ENCODE measurements at places on chromosomes 1 and 21.

GRCh38 chr21:28333578-28334075 lies 659.0 kb downstream of the LTN1 start:
- DNase-seq, result no peak

DNA sequence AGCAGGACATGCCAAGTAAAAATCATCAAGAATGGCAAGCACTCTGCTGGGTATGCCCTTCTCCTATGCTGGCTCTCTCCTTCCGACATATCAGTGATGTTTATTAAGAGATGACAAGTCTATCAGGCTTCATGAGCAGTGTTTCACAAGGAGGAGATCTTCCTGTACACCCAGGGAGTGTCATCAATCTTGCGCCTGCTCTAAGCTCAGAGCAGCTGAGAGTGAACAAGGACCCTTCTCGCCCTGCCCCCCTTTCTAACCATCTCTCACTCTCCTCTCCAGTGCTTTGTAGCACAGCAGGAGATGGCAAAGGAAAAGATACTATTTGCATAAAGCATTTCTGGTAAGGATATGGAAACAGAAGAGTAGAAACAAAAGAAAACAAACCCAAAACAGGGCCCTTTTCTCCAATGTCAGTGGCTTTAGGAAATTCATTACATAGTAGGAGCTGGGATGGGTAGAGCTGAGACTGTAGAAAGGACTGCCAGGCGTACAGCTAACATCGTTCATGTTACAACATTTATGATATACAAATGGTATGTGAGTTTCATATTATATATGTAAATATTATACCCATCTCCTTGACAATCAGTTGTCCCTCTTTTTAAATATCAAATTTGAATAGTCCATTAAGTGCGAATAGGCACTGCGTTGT lies 201.7 kb downstream of the NUF2 start:
- no peak for DNase-seq

DNA sequence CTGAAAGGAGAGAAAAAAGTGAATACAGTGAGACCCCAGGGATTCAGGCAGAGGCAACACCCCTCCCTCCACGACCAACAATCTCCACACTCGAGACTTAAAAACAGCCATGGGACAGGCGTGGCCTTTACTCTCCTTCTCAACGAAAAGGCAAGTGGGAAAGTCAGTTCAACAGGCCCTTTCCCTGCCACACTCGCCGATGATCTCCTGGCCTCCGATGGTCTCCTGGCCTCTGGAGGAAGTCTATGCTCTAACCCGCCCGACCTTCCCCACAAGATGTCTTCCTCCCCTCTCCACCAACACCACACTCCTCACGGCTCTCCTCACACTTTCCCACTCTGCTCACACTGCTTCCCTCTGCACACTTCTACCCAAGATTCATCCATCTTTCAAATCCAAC lies 7.6 kb downstream of the PSMG1 start:
- DNase-seq, result no peak

DNA sequence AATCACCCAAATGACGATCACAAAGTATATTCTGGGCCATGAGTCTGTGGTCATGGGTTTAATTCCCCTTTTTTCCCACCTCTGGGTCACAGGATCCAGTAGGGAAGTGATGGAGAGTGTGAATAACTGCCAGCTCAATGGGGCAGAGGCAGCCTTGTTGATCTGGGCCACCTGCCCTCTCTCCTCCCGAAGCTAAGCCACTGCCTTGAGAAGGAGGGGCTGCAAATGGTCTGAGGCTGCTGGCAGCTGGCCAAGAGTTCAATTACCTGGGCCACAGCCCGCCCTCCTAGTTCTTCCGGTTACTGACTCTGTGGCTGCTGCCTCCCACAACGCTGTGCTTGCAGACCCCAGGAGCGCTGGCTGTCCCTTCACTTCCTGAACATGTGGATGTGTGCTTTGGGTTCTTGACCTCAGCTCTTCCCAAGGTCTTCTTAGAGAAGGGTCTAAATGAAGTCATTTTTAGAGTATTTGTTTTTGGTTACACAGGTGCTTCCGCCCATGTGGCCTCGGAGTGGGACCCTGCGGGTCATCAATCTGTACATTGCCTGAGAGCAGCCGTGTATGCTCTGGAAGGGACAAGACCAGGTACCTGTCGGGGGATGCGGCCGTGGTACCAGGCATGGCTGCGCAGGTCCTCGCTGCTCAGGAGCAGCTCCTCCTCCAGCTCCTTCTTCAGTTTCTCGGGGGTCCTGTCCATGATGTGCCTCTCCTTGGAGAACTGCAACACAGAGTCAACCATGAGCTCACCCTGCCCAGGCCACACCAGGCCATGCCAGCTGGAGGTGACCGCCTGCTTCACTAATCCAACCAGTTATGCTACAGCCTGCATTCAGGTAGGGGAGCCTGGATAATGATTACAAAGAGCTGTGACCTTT lies 89.7 kb downstream of the BCAR3 start:
- DNase-seq, result no peak

GRCh38 chr1:175070818-175071217 lies 3.2 kb downstream of the TNN start:
- DNase-seq, result no peak

DNA sequence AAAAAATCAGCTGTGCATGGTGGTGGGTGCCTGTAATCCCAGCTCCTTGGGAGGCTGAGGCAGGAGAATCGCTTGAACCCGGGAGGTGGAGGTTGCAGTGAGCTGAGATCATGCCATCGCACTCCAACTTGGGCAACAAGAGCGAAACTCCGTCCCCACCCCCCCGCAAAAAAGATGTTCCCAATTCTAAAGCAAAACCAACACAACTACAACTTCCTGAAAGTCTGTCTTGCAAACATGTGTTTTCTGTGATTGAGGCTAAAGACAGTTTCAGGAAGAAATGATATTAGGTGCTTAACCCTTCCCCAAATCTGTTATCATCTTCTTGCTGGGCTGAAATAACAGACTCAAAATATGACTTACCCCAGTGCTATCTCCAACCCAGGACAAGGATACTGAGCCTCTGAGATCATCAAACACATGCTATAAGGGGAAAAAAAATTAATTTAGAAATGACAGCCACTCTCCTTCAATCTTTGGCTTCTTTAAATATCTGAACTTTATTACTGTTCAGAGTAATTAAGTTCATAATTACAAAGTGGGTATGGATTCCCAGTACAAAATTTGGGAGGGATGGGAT lies 28.5 kb downstream of the SORT1 start:
- DNase-seq, result no peak

- DNase-seq, result no peak
Observed at GRCh38 chr1:112391603-112391940, 4.4 kb upstream of the CTTNBP2NL start.

DNA sequence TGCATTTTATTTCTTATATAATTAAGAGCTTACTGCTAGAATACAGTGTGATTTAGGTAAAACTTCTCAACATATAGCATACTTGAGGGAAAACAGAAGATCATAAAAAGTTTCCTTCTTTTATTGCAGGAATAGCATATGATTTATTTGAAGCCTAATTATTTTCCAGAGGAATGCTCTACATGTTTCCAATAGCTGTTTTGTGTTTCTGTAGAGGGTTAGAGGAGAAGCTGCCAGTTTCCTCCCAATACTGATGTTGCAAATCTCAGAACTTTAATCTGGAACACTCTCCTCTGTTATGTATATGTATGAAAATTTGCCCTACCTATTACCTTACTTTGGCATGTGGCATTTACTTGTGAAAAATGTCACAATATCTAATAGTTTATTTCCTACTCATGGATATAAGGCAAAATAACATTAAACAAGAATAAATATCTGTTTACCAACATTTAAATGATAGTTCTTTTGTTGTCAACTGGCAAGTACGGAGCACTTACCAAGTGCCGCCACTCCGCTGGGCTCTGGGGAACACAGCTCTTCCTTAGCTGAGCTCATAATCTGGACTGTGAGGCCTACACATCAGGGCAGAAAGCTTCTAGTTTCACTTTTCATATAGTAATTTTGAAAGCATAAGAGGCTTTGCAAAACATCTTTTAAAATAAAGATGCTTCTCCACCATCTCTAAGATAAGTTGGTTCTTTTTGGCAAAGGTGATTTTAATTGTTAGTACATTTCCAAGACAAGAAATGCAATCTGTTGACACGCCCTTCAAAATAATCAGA lies 239.8 kb upstream of the C1orf105 start:
- no peak for DNase-seq

DNA sequence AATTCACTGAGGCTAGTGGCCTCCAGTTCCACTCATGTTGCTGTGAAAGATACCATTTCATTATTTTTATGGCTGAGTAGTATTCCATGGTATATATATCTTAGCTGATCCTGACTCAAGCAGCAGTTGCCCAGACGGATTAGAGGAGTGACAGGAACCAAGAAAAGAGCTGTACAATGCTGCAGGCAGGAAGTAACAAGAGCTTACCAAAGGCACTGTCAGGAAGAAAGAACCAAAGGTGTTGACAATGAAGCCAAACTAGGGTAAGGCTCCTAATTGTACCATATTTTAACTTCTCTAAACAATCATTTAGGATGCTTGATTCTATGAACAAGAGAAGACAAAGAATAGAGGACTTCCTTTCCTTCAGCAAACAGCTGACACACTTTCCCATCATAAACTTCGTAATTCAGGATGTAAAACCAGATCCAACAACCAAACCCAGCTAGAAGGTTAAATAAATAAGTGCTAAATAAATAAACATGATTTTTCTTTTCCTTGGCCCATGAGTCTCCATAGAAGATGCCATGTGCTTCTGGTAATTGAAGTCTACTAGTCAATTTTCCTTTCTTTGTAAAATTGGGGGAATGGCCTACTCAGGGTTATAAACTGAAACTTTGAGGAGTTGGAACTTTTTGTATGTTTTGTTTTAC lies 248.2 kb upstream of the SGIP1 start:
- no peak for DNase-seq

GRCh38 chr1:169196581-169196980 lies 90.1 kb downstream of the ATP1B1 start:
- DNase-seq, result no peak

- DNase-seq, result no peak
Observed at GRCh38 chr1:59506952-59507351, 210.1 kb downstream of the FGGY start.

Data from hematopoietic multipotent progenitor cell treated with erythropoietin and hydrocortisone succinate and interleukin-3 and kit ligand, for 17 days (in vitro differentiated cells).